ENCODE measurements at places on chromosomes 3 and 15.

DNA sequence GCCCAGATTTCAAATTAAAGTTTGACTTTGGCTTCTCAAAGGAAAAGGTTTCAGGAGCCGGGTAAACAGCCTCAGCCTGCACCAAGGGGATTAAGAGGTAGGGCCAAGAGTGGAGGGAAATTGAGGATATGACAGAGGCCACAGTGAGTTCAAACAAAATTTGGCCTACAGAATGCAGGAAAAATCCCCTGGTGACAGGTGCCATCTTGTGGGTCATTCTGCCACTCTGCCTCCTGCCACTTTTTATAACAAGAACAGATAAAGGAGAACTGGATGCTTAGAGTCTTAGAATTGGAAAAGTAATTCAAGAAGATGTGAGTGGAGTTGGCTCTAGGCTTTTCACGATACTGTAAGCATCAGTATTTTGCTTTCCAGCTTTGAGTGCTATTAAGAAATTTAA lies 253.2 kb downstream of the NR2F2 start:
- no peak for DNase-seq

DNA sequence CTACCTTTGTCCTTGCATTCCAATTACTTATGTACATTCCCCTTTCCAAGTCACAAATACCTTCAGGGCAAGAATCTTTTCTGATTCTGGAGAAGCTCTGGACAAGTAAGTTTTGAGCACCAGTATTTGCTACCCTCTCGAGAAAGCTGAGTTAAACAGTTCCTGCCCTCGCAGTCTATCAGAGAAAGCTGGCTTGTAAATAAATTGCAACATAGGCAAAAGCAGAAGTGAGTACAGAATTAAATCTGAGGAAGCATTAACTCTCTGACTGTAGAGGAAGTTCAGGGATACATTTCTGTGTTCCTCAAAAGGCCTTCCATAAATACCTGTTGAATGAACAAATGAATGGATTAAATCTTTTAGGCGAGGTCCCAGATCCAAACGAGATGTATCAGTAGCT lies 1.2 kb downstream of the OSBPL11 start:
- no peak for DNase-seq

- no peak for DNase-seq
These were observed 15.9 kb downstream of the CEP70 start for GRCh38 chr3:138578141-138578540.

DNA sequence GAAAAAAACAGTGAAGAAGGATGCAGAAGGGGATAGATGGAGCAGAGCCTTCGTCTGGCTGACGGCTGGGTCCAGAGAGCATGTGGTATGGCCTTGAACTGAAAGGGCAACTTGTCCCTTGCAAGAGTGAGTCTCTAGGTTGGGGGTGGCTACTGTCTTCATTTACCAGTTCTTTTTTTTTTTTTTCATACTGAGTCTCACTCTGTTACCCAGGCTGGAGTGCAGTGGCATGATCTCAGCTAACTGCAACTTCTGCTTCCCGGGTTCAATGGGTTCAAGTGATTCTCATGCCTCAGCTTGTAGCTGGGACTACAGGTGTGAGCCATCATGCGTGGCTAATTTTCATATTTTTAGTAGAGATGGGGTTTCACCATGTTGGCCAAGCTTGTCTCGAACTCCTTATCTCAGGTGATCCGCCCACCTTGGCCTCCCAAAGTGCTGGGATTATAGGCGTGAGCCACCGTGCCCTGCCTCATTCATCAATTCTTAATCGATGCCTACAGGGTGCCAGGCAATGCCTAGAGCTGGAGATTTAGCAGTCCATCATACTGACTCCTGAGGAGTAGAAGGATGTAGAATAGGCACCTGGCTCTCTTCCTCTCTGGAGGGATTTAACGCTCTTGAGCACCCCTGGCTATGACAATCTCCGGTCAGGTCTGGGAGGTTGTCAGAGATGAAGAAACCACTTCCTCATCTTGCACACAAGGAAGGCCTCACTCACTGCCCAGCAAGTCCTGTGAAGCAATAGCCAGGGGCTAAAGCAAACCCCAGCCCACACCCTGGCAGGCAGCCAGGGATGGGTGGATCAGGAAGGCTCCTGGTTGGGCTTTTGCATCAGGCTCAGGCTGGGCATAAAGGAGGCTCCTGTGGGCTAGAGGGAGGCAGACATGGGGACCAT lies at the start of gene CAMP:
Gene CAMP, plus strand, starts transcription at position 880 of the 898 bp plus-strand sequence. Its CDS starts 17 bp downstream, at position 897.
- DNase-seq: no peak

- no peak for DNase-seq
These were observed 314.2 kb upstream of the RARB start for GRCh38 chr3:25113891-25114290.

DNA sequence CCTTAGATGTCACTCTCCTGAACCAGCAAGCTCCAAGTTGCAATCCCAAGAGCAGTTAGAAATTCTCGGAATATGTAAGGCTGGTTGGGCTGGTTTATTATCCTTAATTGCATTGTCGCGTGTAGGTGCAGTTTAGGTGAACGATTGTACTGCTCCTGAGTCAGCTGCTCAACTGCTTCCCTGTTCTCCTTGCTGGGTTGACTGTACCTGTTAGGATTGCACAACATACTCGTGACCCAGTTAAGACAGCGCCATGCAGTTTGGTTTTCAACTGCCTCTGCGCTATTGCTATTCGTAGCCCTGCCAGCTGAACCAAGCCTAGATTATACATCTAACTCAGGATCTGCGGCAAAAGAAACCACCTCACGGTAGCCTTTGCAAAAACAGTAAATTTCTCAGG lies 41.0 kb downstream of the BCL2L10 start:
- DNase-seq: no peak

DNA sequence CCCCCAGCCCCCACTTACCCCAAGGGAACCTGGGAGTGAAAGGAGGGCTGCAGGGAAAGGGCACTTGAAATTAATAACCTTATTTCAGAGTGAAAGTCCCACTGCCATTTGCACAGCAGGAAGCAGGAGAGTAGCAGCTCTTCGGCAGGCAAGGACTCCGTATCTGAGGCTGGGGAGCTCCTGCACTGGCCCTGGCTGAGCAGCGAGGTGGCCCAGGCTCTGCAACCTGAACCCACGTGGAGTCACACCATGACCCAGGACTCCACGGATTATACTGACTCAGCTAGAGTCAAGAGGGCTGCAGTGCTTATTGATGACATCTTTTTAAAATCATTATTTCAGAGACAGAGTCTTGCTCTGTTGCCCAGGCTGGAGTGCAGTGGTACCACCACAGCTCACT lies 214.5 kb downstream of the XXYLT1 start:
- DNase-seq: no peak

All from stimulated activated CD4-positive, alpha-beta T cell treated with anti-CD3 and anti-CD28 coated beads, Interleukin-12 subunit alpha, Interleukin-12 subunit beta, amount 100 ng/mL, for 24 hours (primary cell).